EH (cell line): ENCODE measurements at places on chromosomes 4 and X.

GRCh38 chr4:152663203-152664066 lies 16.4 kb downstream of the TMEM154 start:
- no peak for DNase-seq

DNA sequence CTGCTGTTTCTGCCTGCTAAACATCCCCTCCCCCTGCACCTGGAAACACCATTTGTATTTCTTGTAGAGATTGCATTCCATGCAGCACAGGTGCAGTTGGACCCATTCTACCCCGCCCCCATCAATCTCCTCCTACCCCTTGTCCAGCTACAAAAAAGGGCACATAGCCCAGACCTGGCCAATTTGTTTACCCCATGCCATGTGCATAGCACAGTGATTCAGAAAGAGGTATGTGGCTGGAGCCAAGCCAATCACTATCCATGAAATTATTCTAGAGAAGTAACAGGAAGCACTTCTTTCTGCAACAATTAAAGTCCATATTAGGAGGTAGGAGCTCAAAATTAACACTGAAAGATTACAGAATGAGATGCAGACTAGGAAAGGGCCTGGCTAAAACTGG lies 20.2 kb upstream of the TMEM184C start:
- peak; percentile 94 for DNase-seq

DNA sequence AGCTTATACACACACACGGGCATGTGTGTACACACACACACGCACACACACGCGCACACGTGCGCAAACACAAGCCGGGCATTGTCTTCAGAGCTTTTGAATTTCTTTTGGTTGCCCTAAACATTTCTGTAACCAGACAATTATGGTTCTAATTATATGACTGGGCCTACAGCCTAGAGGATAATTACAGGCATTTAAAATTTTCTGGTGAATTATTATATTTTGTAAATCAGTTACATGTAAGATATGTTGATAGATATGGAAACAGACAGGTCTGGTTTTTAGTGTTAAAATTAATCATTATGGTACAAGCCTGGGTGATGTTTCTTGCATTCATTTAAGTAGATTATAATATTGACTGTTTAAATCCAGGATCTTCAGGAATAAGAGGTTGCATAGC lies 1120.5 kb downstream of the ADGRL3 start:
- DNase-seq = no peak

DNA sequence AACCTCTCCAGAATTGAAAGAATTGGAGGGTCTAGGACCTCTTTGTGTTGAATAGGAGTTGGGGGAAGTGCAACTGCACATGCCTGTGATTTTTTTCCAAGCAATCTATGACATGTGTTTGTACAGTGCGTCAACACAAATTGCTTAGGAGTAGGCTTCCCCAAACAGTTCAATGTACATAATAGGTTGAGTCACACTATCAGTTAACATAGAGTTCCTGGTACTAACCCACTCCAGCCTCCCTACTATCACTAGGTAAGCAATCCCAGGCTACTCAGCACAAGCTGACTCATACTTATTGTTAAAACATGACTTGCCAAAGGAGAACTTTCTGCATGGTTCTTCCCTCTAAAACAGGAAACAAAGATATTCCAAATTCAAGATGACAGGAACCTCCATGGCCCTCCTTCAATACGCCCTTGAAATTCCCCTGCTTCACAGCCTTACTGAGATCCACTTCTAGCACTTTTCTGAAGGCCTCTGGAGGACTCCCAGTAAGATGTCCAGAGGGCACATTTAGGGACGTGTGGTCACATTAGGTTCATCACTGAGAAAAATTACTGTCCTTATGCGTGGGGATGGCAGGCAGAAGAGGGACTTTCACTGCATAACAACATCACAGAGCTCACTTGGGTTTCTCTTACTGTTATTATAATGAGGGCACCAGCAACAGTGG lies 8.4 kb upstream of the VSIG1 start:
- peak; percentile 6 for DNase-seq

DNA sequence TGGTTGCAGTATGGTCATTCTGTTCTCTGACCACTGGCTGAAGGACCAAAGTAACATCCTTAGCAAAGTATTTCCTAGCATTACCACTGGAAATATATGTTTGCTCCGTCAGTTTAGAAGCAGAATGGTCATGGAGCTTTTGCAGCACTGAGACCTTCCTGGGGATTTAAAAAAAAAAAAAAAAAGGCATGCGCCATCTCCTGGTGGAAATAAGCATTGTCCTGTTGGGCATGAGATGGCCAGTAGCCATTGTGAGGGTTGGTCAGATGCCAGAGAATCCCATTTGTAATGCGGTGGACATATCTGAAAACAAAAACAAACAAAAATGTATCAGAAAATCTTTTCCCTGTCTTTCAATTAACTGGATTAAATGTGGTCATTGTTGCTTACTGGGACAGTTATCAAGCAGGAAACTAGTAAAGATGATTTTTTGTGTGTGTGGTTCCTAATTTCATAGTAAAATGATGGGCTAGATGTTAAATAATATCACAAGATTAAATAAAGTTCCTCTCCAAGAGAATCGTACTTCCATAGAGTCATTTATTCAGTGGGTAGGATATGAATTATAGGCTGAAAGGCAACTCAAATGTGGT lies 139.6 kb downstream of the SOWAHB start:
- peak; percentile 89 for DNase-seq

DNA sequence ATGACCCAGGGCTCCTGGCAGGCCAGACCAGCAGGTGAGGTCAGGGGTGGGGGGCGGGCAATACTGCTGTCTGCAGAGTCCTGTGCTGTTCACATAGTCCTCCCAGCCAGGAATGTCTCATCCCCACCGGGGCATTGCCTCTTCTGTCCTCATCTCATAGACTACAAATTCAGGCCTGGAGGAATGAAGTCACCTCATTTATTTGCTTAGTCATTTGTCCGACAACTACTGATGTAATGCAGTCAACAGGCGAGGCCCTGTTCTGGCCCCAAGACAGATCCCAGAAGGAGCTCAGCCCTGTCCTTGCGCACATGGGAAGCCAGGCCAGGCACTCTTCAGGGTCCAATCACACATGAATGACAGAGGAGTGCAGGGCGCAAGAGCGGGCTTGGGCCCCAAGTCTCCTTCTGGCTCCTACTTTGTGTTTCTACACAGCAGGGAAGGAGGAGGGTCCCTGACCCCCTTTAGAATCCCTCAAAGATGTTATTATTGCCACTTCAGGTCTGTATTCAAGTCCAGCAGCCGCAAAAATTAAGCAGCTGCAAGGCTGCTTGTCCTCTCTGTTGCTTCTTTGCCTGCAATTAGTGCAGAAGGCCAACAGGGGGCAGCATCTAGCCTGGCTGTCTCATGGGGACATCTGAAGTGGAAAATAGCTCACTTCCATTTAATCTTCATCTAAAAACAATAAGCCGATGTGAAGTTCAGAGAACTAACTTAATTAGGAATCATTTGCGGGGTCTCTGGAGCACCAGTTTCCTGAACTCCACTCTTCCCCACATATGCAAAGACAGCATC lies 15.2 kb upstream of the HMX1 start:
- DNase-seq = no peak

GRCh38 chr4:75179510-75179909 lies 246.6 kb downstream of the PARM1 start:
- DNase-seq = no peak

GRCh38 chr4:81290813-81291212 lies 75.8 kb upstream of the PRKG2 start:
- DNase-seq = no peak

GRCh38 chr4:130183096-130183495 lies 1087.1 kb downstream of the C4orf33 start:
- DNase-seq = no peak

DNA sequence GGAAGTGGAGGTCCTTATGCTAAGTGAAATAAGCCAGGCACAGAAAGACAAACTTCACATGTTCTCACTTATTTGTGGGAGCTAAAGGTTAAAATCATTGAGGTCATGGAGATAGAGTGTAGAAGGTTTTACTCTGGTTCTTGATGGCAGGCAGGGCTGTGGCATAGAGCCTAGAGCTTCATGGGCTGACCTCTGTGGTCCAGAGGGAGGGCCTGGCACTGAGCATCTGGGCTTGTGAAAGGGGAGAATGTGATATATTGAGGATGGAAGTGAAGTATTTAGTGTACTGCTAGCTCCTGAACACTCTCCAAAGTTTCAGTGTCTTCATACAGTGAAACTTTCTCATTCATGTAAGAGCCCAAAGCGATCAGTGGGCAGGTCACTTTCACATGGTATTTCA lies 71.3 kb upstream of the ANXA3 start:
- peak; percentile 18 for DNase-seq

DNA sequence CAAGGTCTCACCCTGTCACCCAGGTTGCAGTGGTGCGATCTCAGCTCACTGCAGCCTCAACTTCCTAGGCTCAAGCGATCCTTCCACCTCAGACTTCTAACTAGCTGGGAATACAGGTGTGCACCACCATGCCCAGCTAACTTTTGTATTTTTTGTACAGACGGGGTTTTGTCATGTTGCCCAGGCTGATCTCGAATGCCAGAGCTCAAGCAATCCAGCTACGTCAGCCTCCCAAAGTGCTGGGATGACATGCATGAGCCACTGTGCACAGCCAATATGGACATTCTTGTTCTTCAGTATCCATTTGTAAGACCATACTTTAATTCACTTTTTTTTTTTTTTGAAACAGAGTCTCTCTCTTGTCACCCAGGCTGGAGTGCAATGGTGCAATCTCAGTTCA lies 3.5 kb upstream of the CCNI start:
- DNase-seq = no peak

DNA sequence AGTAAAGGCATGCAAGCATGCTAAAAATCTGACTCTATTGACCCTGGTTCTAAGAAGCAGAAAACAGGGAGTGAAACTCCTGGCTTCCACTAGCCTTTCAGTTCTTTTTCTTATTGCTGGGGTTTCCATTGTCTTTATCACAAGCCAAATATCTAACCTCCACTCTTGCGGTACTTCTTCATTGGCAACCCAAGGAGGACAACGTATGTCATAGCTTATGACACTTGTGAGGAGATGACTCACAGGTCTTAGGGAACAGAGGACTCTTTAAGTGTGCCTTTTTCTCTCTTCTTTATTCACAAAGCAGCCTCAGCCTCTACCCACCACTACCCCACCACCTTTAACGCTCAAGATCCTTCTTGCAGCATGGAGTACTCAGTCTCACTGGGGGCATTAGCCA lies 124.2 kb downstream of the GUCY2F start:
- no peak for DNase-seq

- peak; percentile 40 for DNase-seq
Measured at GRCh38 chr4:170388255-170388654, 298.5 kb upstream of the AADAT start.

DNA sequence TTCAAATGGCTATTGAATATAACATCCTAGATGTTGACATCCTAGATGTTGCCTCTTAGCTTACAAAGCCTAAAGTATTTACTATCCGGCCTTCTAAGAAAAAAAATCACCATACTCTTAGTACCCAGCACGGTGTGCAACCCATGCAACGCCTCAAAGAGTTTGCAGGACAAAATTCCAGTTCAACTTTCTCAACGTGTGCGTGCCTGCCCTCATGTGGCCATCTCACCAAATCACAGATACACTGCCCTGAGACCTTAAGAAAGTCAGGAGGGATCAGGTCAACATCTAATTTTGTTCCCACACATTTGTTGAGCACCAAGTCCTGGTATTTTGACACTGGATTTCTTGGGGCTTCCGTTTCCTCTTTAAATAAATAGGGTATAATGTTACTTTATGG lies 68.3 kb downstream of the CRMP1 start:
- DNase-seq = peak; percentile 50

DNA sequence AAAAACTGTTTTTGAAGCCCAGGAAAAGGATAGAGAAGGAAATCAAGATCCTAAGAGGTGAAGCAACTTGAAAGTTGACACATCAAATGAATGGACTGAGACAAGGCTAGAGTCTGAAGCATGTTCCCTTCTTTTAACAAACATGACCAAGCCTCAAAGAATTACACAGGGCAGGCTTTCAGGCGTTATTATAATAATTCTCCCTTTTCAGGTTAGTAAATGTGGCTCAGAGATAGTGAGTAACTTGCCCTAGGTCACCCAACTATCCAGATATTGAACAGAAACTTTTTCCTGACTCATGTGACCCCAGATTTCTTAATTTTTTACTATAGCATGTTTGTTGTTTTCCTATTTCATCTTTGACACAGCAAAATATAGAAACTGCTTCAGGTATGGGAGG lies 91.7 kb downstream of the PPP1R2C start:
- DNase-seq = no peak

GRCh38 chr4:10599574-10599973 lies 85.0 kb downstream of the CLNK start:
- peak; percentile 20 for DNase-seq

GRCh38 chrX:39288592-39288991 lies 487.3 kb downstream of the MID1IP1 start:
- DNase-seq = no peak

GRCh38 chr4:81826335-81826734 lies 354.6 kb upstream of the RASGEF1B start:
- no peak for DNase-seq

- no peak for DNase-seq
Measured at GRCh38 chr4:74638689-74639088, 155.6 kb downstream of the BTC start.

DNA sequence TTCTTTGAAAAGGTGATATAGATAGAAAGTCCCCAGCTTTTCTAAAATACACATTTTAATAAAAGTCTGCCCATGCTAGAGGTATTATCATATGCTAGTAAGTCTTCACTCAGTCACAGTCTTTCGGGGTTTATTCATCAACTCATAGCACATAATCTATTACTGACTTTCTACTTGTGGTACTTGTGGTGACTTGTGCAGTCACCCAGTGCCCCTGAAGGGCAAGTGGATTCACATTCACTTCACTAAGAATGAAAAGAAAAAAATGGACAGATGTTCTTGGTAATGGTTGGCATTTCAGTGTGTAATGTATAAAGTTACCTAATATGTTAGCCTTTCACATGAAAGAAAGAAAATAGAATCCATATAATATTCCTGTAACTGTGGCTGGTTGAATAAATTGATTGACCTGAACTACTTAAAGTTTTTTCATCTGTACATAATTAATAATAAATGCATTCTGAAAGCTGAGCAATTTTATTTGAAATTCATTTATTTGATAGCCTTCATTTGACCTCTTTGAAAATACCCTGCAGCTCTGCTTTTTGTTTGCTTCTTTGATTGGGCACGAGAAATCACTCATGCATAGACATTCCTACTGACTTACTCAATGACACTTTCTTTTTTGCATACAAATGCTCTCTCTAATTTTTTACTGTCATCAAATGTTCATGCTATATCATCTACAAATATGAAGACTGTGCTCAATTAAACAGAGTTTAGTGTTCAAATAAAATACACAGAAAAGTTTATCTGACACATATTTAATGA lies 39.5 kb upstream of the ZNF330 start:
- peak; percentile 20 for DNase-seq

DNA sequence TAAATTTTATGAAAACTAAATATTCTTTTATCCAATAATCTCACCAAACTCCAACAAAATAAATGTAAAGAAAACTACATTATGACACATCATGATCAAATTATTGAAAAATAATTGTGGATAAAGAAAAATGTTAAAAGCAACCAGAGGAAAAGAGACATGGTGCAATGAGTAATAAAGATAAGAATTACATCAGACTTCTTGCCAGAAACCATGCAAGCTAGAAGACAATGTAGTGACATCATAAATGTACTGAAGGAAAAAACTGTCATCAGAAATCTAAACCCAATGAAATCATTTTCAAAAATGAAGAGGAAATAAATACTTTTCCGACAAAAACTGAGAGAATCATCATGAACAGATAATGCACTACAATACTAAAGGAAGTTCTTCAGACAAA lies 135.9 kb upstream of the EOLA2 start:
- DNase-seq = peak; percentile 44
